ENCODE measurements at places on chromosomes 3 and 15.

- peak; percentile 60 for DNase-seq
Observed at GRCh38 chr15:85800478-85801123, 5.9 kb upstream of the KLHL25 start.

DNA sequence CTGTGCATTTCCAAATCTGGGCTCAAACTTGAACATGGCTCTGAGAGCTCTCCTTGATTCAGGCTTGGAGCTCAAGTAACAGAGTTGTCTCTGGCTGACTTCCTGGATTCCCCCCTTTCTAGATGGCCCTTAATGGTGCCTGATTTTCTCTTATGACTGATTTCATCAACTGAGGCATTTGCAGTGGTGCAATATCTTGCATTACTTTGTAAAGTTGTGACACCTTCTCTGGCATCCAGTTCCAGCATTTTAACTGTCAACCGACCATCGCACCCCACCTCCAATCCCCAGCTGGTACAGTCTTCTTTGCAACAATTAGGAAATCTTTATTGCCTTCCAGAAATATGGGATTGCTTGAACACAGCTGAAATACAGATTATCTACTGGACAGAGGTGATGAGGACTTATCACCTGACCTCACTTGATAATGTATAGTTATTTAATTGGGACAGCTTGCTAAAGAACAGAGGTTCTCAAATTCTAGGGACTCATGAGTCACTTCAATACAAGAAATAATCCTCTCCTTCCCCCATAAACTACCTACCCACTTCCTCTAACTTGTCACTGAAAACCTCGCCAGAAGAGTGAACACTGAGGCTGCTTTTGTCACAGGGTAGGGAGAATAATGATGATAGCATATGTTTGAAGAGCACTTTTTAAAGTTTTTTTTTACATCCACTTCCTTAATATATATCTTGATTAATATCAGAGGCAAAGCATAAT is 41.8 kb downstream of the FILIP1L start:
- peak; percentile 25 for DNase-seq

GRCh38 chr3:95333826-95334225 is 1271.0 kb downstream of the NSUN3 start:
- peak; percentile 5 for DNase-seq

GRCh38 chr3:72440491-72440890 is 407.8 kb downstream of the SHQ1 start:
- DNase-seq: no peak

DNA sequence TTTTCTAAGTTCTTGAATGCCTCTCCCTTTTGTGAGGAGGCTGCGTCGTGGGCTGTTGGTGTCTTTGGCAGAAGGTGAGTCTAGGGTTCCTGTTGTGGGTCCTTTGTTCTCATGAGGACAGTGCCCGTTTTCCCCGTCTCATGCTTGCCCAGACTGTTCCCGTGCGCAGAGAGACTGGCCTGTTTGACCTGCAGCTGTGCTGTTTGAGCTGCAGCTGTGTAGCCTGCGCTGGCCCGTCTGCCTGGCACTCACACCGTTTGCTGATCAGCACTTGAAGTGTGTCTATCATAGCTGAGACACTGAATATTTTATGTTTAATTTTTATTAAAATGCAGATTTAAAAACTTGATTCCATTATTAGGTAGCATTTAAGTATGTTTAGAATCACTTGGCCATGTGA is 9.9 kb downstream of the GOLGA6L2 start:
- DNase-seq: no peak

GRCh38 chr3:39463269-39463668 is 4.2 kb upstream of the MOBP start:
- DNase-seq: no peak

GRCh38 chr3:143145906-143146305 is 26.3 kb downstream of the CHST2 start:
- no peak for DNase-seq

DNA sequence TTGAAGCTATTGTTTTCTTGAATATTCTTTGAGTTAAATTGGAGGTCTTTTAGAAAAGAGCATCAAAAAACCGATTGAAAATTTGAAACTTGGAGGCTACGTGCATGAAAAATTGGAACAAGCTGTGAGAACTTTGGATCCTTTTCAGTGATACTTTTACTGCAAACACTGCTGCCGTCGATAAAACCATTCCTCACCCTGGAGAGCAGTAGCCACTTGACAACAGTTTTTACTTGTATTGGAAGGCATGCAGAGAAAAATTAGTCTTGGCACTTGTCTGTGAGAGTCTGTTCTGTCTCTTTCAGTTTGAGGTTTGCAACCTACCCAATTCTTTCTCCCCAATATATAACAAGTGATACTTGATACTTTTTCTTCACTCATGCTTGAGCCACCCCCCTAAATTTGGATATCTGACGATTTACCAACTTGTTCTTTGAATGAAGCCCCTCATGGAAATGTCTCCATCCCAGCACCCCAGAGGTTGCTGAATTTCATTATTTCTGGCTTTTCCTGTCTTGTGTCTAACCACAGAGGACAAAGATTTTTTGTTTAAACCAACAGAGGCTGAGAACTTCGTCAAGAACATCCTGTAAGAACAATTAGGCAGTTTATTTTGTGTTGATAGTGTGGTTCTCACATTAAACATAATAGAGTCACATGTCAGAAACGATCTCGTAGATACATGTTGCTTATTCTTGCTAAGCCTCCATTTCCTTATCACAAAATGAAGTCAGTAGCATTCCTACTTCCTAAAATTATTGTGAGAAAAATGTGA is 307.3 kb upstream of the PLSCR5 start:
- DNase-seq: no peak

Measured in fibroblast of mammary gland (primary cell).